AG09319 (cell line): ENCODE measurements at places on chromosomes 3 and 15.

GRCh38 chr3:62145086-62145757 lies 228.1 kb downstream of the FEZF2 start:
- DNase-seq = no peak

DNA sequence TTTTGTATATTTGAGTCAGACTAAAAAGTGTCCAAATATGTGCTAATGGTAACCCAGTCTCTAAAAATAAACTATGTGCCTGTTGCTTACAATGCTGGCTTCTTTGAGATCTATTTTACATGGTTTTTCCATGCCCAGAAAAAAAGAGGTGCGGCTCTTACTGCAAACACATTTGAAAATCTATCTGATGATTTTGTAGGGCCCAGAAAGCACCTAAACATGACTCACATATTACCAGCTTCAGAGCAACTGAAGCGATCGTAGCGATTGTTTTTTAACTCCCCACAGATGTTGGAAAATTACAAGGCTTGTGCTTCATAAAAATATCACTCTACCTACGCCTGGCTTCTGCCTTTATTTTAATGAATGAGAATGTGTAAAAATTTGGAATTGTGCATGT lies 53.5 kb downstream of the SUCNR1 start:
- no peak for DNase-seq

GRCh38 chr3:142931222-142931621 lies 32.3 kb downstream of the PAQR9 start:
- DNase-seq = no peak

DNA sequence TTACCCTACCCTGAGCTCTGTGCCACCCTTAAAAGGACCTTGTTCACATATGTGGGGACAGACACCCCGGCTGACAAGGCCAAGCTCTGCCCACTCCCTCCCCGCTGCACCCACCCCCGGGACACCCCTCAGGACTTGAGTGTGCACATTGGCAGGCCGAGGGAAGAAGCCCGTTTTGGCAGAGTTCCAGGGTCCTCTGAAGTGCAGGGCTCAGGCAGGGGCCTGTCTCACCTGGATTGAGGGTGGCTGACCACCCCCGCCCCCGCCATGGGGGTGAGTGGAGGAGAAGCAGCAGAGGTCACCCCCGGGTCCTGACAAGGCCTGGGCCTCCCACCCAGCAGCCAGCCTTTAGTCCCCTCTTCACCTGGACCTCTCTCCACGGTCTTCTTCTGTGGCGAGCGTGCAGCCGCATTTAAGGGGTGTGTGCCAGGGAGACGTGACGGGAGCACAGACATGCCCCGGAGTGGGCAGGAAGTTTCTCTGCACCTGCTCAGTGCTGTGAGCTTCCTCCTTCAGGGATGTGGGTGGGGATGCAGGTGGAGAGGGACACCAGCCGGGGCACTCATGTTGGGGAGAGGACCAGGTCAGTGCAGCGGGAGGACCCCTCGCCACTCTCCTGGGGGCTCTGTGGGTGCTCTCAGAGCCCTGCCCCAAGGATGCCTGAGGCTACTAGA lies 50.7 kb downstream of the LINGO1 start:
- DNase-seq = no peak

DNA sequence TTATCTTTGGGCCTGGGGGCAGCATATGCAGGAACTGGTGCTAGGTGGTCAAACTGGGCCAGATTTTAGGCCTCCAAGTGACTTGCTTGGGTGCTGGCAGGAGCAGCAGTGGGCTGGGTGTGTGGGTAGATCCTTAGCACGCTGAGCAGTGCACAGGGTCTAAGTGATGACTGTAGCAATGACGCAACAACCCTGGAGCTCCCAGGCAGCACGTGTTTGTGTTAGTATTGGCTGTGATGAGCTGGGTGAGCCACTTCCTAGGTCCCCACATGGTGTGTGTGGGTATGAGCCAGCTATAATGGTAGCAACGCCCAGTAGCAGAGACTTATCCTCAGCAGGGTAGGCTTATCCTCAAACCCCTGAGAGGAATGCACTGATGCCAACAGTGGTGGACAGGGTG lies 570.6 kb upstream of the ROBO1 start:
- no peak for DNase-seq

GRCh38 chr15:40098489-40099261 lies 10.0 kb downstream of the BMF start:
- DNase-seq = peak; percentile 73

GRCh38 chr3:120017692-120018091 lies 76.6 kb downstream of the GSK3B start:
- DNase-seq = no peak

DNA sequence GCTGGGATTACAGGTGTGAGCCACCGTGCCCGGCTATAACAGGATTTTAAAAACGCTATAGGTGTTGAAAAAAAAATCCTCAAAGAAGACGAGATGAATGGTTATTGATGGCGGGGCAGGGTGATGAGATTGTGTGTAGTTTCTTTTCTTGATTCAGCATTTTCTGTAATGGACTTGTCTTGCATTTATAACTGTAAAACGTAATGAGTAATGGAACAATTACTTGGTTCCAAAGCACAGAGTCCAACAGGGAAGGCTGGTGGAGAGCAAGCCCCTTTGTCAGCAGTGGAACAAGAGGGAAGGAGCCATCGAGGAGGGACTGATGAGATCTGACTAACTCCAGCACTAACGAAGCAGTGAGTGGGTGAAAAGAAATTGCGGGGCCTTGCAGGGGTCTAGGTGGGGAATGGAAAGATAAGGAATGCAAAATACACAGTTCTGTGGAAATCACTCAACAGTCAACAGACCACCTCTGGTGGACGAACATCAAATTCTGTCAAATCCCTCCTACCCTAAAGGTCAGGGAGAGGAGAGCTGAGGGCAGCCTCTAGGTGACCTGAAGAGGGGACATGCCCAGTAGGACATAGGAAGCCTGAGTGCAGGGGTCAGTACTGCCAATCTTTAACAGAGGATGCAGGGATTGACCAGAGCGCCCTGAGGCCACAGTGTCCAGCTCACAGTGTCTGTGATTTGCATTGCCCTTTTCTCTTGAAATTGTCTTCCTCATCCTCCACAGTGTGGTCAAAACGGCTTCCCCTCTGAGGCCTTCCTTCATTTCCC lies 23.1 kb upstream of the CDCP1 start:
- DNase-seq = no peak

DNA sequence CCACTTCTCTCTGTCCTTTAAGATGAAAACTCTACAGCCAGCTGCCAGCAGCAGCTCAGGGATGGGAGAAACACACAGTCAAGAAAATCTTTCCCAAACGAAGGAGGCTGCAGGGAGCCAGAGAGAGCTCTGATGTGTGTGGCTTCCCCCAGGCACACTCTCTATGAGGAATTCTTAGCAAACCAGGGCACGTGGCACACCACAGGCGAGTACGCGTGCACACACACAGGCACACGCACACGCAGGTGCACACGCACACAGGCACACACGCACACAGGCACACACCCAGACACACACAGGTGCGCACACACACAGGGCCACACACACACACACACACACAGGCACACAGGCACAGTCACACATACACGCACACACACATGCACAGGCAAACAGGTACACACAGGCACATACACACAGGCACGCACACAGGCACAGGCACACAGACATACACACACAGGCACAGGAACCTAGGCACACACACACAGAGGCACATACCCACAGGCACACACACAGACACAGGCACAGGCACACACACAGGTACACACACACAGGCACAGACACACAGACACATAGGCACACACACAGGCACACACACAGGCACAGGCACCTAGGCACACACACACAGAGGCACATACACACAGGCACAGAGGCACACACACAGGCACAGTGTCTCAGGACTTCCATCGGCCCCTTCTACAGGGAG lies 91.5 kb upstream of the ATP2B2 start:
- DNase-seq = no peak

- peak; percentile 30 for DNase-seq
These were observed 128.5 kb downstream of the CHSY1 start for GRCh38 chr15:101123222-101123910.

DNA sequence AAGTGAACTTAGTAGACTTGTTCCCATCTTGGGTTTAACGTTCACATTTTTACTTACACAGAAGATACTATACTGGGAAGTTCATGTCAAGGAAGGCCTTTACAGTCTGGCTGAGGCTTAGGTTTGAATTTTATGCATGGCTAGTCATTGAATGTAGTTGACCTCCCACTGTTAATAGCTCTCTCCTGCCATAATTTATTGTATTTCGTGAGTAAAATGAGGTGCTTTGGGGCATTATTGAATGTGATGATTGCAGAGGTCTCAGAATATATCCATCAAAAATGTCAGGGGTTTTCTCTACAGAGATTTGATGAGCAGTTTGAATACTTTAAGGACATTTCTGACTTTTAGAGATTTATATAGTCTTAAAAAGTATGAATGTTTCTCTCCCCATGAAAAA lies 356.6 kb upstream of the GRM7 start:
- DNase-seq = no peak

DNA sequence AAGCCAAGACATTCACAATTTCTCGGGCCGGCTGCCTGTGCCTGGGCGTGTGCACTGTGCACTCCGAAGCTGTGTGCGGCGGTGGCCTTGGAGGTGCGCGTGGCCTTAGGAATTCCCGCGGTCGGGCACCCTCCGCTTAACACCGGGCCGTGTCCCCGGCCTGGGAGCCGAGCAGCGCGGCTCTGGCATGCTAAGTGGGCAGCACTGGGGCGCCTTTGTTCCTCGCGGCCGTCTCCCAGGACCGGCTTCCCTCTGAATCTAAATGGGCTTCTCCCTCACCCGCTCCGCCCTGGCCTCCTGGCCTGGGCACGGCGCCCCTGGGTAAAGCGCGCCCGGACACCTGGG lies 498 bp upstream of the ARNT2 start:
- DNase-seq = no peak

DNA sequence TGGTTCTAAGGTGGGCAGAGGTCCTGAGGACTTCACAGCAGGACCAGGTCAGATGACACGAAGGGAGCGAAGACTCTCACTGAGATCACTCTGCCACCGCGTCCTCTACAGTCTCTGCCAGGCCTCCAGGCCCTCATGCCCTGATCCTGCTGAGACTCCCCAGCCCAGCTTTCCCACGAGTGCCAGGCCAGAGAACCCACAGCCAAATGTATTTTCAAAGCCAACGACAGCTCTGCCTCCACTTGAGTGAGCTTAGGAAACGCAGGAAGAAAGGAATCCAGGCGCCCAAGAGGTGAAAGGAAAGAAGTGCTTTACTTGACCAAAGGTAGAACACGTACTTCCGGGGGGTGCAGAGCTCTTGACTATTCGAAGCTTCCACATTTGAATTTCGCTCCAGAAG lies 275.0 kb downstream of the XXYLT1 start:
- DNase-seq = no peak

- no peak for DNase-seq
These were observed 41.1 kb downstream of the LHFPL4 start for GRCh38 chr3:9512456-9513045.

GRCh38 chr3:96813820-96814650 lies at the start of gene EPHA6:
EPHA6 (plus strand) TSS chr3:96814594.
- peak; percentile 2 for DNase-seq

- DNase-seq = no peak
These were observed 2.3 kb downstream of the LRRC28 start for GRCh38 chr15:99253381-99254090.

- DNase-seq = no peak
These were observed 20.8 kb upstream of the ALDH1L1 start for GRCh38 chr3:126201168-126201567.

DNA sequence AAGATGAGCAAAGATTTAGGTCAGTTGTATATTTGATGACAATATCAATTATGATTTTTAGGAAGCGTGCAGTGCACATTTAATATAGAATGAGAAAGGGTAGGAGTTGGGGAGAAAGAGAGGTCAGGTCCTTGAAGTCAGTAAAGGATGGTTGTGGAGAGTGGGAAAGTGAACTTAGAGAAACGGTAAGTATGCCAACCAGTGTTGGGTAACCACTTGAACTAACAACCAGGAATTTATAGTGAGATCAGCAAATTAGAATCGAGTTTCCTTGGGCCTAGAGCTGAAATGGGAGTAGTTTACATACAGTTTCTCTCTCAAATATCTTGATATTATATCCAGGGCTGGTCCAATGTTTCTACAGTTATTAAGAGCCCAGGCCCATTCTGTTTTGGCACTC lies 188.5 kb upstream of the RBMS3 start:
- DNase-seq = no peak

- no peak for DNase-seq
These were observed 120.9 kb upstream of the PDZRN3 start for GRCh38 chr3:73745526-73746191.

DNA sequence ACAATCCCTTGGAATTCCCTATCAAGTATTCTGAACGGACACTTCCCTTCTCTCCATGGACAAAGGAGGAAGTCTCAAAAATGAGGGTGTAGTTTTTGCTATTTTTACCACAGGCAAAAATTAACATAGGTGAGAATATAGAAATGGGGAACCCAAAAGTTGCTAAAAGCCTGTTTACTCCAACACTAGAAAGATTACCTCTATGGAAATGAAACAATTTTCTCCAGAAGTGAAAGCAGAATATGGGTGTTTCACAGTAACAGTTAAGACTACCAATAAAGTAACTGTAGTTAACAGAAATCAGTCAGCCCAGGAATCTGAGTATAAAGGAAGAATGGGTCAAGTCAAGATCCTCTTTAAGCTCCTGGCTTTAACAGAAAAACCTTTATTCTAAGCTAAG lies 9.3 kb downstream of the TRA2B start:
- DNase-seq = no peak

DNA sequence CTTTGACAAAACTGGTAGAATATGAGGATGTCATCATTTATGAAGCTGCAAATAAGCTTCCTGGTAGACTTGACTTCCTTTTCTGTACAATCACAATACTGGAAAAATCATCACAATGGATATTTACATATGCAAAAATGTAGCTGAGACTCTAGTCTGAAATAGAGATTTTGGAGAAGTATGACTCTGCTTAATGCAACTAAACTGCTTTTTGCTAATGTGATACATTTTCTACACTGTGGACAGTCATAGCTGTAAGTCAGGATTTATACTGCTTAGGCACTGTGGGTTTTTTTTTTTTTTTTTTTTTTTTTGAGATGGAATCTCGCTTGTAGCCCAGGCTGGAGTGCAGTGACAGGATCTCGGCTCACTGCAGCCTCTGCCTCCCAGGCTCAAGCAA lies 34.5 kb upstream of the ST3GAL6 start:
- DNase-seq = no peak
